ENCODE measurements at places on chromosomes 2 and 18.

DNA sequence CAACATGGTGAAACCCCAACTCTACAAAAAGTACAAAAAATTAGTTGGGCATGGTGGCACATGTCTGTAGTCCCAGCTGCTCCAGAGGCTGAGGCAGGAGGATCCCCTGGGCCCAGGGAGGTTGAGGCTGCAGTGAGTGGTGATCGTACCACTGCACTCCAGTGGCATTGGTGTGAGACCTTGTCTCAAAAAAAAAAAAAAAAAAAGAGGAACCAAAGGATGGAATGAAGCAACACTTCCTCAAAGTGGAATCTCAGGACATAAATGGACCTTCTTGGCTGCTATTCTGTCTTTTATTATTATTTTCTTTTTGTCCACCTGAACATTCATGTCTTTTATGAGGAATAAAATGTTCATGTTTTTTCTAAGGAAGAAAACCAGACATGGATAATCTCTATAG is 13.7 kb downstream of the GEMIN6 start:
- no peak for DNase-seq

DNA sequence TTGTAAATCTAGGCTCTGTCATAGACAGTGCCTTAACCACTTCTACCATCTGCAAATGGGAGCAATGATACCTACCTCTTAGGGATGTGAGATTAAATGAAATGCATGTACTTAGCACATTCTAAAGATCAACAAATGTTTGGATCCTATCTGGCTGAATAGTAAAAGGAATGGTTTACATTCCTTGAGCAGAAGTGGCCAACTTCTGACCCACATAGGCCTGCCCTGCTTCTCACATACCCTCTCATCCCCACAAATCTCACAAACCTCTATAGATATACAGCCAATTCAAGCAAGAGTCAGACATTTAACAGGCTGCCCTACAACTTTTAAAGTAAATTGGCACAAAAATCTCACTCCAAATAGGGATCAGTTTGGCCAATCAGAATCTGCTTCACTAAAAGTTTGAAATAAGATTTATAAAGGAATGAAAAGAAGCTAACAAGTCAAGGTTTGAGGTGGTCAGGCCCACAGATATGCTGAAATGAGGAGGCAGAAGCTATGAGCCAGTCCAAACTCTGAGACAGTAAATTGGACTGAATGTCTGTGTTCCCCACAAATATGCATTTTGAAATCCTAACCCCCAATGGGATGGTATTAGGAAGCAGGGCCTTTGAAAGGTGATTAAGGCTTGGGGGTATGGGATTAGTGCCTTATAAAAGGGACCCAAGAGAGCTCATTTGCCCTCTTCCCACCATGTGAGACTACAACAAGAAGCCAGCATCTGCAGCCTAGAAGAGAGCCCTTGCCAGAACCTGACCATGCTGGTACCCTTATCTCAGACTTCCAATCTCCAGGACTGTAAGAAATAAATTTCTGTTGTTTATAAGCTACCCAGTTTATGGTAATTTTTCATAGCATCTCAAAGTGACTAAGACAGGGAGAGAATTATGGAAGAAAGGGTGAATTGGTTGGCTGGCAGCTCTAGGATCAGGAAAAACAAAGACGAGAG is 227.8 kb upstream of the RBMS1 start:
- DNase-seq = no peak

GRCh38 chr2:218876562-218877219 is 4.0 kb upstream of the WNT10A start:
- DNase-seq = peak; percentile 65

GRCh38 chr2:170161516-170162270 is 16.3 kb upstream of the MYO3B start:
- no peak for DNase-seq

GRCh38 chr2:88637464-88637863 is 10.2 kb upstream of the EIF2AK3 start:
- no peak for DNase-seq

DNA sequence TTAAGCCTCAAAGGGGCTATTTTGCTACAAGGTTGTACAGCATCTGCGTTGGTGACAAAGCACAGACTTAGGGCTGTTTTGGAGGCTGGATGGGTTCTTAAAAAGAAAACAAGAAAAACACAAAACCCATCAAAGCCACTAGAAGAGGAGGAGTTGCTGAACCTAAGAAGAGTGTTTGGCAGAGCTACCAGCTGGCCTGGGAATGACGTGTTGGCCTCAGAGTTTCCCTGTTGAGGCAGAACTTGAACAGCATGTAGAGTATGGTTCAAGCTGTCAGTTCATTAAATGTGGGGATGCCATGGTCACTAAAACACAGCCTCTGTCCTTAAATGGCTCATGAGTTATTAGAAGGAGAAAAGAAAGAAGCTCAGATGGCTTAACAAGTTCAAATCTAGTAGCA is 162.5 kb downstream of the TTC32 start:
- DNase-seq = no peak

DNA sequence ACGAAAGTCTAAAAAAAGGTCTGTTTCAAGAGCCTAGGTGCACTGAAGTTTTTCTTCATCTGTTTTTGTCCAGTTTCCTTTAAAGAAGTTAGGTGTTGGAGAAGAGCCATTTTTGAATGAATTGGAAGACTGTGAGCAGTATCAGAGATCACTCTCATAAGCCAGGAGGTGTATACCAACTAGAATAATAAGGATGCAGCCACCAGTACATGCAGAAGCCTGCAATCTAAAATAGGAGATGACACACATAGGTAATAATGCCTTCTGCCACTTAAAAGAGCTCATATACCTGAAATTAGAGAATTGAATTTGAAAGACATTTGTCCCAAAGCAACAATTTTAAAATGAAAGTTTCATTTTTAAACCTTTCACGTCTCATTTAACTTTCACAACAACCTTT is 81.7 kb downstream of the RBMS1 start:
- no peak for DNase-seq

DNA sequence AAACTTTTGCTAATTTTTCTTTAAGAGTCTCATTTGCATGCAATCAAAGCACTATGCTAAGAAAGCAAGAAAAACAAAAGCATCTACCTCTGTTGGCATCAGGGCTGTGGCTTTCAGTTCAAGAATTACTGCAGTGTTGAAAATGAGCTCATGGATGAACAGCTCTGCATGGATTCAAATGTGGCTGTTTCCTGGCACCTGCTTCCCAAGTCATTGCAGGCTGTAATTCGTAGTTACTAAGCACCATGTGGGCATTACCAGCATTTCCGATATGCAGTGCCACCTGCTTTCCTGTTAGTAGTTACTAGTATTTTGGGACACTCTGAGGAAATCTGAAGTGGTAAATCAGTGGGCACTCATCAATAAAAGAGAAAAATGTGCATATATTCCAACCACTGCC is 37.8 kb upstream of the FAM110C start:
- no peak for DNase-seq

DNA sequence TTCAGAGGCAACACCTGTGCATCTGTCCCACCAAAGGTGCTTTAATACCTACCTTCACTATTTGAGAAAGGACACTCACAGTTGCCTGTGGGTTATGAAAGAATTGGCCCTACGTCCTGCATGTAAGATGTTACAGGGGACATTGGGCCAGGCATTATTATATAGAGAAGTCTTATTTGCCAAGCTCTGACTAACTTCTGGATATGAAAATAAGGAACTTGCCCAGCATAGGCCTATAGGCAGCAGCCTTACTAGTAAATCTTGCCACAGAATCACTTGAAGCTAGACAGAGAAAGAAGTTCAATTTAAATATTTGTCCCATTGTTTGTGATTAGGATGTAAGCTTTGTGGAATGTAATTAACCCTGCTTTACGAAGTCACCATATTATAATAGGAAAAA is 41.7 kb downstream of the NLRC4 start:
- no peak for DNase-seq

- no peak for DNase-seq
Observed at GRCh38 chr2:10338270-10339188, 35.8 kb downstream of the HPCAL1 start.

DNA sequence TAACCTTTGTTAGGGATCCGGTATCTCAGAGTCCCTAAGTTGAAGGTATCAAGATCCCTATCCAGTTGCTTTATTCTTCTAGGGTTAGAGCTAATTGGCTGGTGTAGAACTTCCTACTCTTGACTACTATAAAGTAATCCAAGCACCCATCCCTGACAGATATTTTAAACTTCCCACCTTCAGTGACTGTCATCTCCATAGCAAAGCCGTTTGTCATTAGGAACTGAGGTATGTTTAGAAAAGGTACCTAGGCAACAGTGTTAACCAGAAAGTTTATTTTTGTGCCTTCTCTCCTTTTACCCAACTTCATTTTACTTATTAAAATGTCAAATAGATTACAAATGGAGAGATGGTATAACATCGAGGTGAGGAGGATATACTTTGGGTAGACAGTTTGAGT is 4.5 kb downstream of the FAM117B start:
- DNase-seq = no peak

- DNase-seq = no peak
Observed at GRCh38 chr18:79543861-79544385, 135.7 kb upstream of the CTDP1 start.

GRCh38 chr2:136106505-136106904 is 11.4 kb downstream of the CXCR4 start:
- no peak for DNase-seq

- DNase-seq = no peak
Observed at GRCh38 chr2:181483876-181484275, 26.7 kb downstream of the ITGA4 start.

DNA sequence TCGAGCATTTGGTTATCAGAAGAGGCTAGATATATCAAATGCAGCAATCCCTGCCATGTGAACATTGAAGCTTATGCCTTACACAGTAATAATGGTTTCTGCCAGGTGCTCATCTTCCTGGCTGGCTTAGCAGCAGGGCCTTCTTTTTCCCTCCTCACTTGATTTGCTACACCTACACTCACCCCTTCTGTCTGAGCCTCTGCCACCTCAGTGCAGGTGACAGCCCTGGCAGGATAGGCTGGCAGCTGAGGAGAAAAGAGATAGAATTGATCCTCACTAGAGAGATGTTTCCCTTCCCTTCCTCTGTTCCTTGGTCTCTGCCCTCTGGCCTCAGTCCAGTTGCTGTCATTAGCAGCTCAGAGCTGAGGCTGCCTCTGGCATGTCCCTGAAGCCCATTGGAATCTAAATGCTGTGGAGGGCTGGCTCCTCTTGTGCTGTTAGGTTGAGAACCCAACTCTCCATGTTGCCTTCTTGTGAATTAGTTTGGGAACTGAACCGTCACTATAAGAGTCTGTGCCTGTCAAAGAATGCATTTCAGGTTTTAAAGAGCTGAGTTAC is 18.2 kb downstream of the MPHOSPH10 start:
- DNase-seq = no peak

DNA sequence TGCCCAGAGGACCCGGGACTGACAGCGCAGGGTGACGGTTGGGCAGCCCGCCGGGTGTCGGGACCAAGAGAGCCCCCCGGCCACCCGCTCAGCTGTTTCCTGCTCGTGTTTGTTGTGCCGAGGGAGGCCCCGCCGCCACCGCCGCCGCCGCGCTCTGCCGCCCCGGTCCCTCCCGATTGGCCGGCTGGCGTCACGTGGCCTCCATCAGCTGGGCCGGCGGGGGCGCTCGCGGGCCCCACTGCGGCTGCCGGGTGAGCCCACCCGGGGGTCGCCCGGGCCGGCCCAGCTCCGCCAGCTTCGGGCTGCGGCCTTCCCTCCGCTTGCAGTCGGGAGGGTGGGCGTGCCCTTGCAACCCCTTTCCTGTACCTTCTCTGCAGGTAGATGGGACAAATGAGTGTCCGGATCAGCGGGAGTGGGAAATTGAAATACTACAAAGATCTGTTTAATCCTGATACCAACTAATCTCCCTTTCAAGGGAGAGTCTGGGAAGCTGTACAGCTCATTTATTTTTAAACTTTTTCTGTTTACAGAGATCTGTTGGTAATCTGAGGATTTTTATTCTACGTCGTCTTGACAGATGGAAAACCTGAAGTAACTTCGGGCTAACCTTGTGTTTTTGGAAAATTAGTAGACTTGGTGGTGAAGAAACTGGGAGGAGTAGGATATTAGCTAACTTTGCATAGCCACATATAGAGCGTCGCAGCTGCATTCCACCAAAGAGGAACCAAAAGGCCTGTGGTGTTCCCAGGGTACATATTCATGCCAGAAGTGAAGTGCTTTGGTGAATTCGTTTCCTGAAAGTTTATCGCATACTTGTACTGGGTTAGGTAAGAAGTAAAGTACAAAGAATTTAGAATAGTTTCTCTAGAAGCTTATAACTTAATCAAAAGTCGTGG is 1.2 kb downstream of the YPEL5 start:
- DNase-seq = peak; percentile 83
